Peyer's patch (tissue), 4 donors: ENCODE measurements at places on chromosomes 4 and X. TPM values are rescaled to one million over a fixed set of nuclear protein-coding genes. Genes with fewer than 3 reads are reported as not detected.

The SLC10A6 gene
- not detected for total RNA-seq

The ACE2 gene
- total RNA-seq: 2.5 TPM

The HEPH gene
- 230 TPM for total RNA-seq

The NOCT gene
- 13.8 TPM for total RNA-seq

The NUP62CL gene
- total RNA-seq: 11.9 TPM

The GPAT3 gene
- 62.5 TPM for total RNA-seq

DNA sequence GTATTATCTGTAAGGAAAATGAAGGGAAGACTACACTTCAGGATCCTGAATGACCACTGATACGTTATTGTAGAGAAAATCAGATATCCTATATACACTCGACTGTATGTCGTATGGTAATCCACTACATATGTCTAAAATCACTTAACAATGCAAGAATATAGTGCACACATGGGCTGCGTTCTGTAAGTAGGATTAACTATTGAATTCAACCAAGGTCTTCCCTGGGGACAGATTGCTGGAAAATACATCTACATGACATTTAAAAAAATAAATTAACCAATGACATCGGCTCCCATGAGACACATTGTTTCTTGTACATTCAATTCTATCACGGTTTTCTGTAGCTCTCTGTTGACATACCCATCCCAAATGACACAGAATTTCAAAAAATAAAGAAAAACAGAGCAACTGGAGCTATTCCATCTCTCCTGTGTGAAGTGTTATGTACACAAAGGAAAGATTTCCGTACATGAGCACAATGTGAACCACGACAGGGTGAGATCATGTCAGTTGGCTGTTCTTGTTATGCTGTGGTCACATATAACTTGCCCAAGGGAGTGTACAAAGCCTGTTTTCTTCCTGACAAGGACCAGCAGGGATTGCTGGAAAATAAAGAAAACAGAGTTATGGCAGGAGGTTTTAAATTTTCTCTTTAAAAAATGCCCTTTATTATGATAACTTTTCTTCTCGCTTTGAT lies 6.1 kb downstream of the ENOX2 start:
- H3K27me3 ChIP-seq: no peaks in the 10 kb centered on the region
- DNase-seq: no peak
- H3K36me3 ChIP-seq: no peaks in the 10 kb centered on the region

DNA sequence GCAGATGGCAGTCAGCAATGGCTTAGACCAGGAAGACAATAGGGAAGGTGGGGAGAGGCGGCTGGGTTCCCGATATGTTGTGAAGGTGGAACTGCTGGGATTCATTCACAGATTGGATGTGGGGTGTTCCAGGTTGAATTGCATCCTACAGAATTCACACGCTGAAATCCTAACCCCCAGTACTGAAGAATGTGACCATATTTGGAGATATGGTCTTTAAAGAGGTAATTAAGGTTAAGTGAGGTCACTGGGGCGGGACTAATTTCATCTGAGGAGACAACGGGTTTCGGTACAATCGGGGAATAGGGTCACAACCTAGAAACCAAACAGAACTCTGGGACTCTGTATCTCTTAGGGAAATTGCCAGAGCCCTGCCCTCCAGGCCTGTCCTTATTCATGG lies 5.3 kb upstream of the CHRNA9 start:
- no peaks in the 10 kb centered on the region for H3K27me3 ChIP-seq
- H3K27ac ChIP-seq: no peak overlapping the region
- no peak overlapping the region for H3K4me3 ChIP-seq

DNA sequence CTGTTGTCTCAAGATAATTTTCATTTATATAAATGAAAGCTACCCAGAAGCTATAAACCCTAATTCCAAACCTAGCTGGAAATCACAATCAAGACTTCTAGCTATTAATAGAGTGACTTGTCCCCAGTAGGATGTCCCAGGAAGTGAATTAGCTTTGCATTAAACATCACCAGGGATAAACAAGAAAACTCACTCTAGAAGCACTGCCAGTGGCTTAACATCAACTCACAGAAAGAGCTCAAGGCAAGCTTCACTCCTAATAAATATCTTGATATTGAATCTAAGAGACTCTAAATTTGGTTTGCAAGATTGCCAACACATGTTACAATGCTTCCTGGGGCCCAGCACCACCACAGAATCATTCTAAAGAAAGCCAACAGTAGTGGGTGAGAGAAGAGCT lies 468.7 kb upstream of the FAM241A start:
- no peaks in the 10 kb centered on the region for H3K27me3 ChIP-seq
- H3K4me1 ChIP-seq: no peaks in the 10 kb centered on the region
- no peak overlapping the region for H3K27ac ChIP-seq

DNA sequence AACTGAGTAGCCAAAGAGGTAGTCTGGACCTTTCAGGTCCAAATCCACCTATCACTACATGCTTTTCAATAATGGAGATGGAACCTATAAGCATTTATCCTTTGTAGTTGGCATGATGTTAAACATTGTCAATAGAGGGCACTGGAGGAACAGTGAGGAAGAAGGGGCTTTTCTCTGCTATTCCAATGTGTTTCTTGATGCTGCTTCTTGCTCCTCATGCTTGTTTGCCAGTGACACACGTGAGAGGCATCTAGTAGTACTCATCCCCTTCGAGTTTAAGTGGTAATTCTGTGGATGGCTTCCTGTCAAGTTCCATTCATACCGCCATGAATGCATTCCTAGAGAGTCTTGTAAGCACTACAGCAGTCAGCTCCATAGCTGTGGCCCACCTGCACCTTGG lies 84.0 kb downstream of the NAA11 start:
- H3K4me1 ChIP-seq: no peaks in the 10 kb centered on the region
- no peaks in the 10 kb centered on the region for H3K27me3 ChIP-seq
- no peak for DNase-seq
- no peak overlapping the region for H3K27ac ChIP-seq

- no peak overlapping the region for H3K27ac ChIP-seq
- no peaks in the 10 kb centered on the region for H3K27me3 ChIP-seq
- no peak overlapping the region for H3K4me3 ChIP-seq
These were observed 26.1 kb upstream of the VMA21 start for GRCh38 chrX:151370906-151371305.

DNA sequence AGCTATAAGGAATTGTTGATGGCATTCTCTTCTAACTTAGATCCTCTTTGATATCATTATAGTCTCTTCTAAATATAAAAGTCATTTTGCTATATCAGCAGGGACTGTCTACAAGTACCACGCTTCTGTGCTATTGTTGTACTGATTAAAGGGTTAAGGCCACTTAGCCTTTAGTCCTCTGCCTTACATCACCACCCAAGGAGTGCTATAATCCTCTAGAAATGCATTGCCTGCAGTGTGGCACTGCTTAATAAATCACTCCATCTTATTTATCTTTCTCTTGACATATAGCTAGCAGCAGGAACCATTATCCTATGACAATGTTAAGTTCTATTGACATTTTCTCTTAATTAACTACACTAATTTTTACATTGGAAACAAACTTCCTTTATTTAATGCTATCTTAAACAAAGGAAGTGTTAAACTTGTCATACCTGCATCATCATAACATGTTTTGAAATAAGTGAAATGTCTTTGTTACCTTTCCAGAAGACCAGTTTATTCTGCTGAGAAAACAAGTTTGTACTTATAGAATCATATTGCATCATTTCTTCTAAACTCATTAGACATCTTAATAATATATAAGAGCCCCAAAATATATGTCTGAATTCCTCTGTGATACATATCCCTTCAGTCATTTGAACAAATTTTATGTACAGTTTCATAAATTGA lies 360.9 kb upstream of the ATOH1 start:
- H3K4me3 ChIP-seq: no peak overlapping the region
- H3K27ac ChIP-seq: no peak overlapping the region
- H3K4me1 ChIP-seq: no peaks in the 10 kb centered on the region

GRCh38 chrX:46279925-46280313 lies 265.3 kb downstream of the ZNF674 start:
- DNase-seq: no peak
- no peaks in the 10 kb centered on the region for H3K27me3 ChIP-seq
- H3K27ac ChIP-seq: no peak overlapping the region
- no peaks in the 10 kb centered on the region for H3K4me1 ChIP-seq
- no peaks in the 10 kb centered on the region for H3K36me3 ChIP-seq

DNA sequence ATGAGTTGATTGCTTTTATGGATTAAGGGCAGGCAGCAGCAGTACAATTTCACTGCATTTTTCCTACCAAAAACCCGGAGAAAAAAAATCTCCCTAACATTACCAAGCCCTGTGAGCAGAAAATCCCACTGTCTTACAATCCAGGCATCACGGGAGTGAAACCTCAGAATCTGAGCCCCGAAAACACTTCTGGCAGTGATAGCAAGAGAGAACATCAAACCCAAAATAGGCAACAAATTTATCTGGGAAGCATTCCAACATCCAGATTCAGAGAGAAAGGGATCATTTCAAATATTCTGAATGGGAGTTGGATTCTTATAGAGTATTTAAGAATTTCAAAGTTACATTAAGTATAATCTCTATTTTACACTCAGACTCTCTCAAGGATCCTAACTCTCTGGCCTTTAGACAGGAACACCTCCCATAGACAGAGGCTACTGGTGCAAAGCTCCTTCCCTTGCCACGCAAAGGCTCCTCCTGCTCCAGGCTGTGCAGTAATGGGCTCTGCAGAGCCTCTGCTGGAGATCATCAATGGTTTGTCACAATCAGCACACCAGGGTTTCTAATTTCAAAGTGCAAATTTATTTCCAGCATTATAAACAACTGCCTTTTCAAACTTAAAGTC lies 256.9 kb downstream of the PARM1 start:
- H3K36me3 ChIP-seq: no peaks in the 10 kb centered on the region
- no peak overlapping the region for H3K4me3 ChIP-seq
- DNase-seq: no peak
- no peaks in the 10 kb centered on the region for H3K27me3 ChIP-seq
- H3K4me1 ChIP-seq: no peaks in the 10 kb centered on the region

GRCh38 chrX:54639018-54639345 lies 109.0 kb downstream of the GNL3L start:
- no peaks in the 10 kb centered on the region for H3K4me1 ChIP-seq
- no peaks in the 10 kb centered on the region for H3K36me3 ChIP-seq
- peak overlapping the region; percentile 94 for H3K27ac ChIP-seq
- DNase-seq: no peak
- H3K27me3 ChIP-seq: no peaks in the 10 kb centered on the region
- H3K4me3 ChIP-seq: peak overlapping the region; percentile 44

DNA sequence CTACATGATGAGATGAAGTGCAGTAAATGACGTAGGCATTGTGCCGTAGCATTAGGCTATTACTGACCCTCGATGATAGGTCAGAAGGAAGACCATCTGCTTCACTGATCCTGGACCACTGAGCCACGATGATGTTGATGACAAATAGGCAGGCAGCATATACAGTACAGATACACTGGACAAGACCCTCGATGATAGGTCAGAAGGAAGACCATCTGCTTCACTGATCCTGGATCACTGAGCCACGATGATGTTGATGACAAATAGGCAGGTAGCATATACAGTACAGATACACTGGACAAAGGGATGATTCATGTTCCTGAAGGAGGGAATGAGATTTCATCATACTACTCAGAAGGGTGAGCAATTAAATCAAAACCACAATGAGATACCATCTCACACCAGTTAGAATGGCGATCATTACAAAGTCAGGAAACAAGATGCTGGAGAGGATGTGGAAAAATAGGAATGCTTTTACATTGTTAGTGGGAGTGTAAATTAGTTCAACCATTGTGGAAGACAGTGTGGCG lies 50.9 kb downstream of the BEND4 start:
- H3K4me3 ChIP-seq: no peak overlapping the region
- no peaks in the 10 kb centered on the region for H3K36me3 ChIP-seq
- H3K27me3 ChIP-seq: no peaks in the 10 kb centered on the region
- DNase-seq: no peak

DNA sequence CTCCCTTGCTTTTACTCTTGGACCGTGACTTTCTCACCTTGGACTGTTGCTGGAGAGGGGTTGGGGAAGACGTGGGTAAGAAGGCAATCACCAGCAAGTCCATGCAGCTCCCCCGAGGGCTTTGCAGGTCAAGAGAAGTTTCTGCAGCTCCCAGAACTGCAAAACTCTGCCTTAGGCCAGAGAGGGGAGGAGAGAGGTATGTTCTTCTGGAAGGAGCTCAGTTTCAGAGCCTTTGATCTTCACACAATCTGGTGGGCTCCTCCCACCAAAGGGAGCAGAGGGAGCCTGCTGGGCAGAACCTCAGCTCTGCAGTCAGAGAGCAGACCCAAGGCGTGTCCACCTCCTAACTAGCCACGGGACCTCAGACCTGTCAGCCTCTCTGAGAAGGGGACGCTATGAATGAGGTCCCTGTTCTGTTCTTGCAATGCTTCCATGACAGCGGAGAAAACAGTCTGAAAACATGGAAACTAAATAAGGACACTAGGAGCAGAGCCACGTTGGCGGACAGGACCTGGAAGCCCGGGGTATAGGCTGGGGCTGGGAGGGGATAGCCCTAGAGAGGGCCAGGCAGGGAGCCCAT lies 92.8 kb downstream of the EVC2 start:
- no peaks in the 10 kb centered on the region for H3K36me3 ChIP-seq
- no peak for DNase-seq
- no peaks in the 10 kb centered on the region for H3K4me1 ChIP-seq
- no peaks in the 10 kb centered on the region for H3K27me3 ChIP-seq
- H3K4me3 ChIP-seq: no peak overlapping the region

GRCh38 chr4:168908093-168908492 lies 102.0 kb downstream of the CBR4 start:
- no peak overlapping the region for H3K4me3 ChIP-seq
- H3K27me3 ChIP-seq: no peaks in the 10 kb centered on the region
- H3K4me1 ChIP-seq: no peaks in the 10 kb centered on the region
- no peak overlapping the region for H3K27ac ChIP-seq
- DNase-seq: no peak

DNA sequence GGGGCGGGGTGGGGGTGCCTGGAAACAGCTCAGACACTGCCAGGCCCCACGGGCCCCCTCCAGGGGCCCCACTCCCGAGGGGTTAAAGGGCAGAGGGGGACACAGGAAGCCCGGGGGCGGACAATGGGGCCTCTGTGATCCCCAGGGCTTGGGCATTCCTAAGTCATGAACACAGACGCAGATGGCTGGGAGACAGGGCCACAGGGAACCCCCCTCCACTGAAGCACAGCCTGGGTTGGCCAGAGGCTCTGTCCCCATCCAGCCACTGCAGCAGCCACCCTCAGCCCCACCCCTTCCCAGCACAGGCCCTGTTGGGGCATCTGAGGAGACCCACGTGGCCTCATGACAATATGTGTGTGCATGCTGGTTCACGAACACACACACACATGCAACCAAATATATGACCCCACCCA lies 3.9 kb downstream of the L1CAM start:
- H3K4me1 ChIP-seq: peaks cover 10% of the 10 kb centered on the region
- H3K4me3 ChIP-seq: no peak overlapping the region
- H3K27me3 ChIP-seq: no peaks in the 10 kb centered on the region

- no peaks in the 10 kb centered on the region for H3K4me1 ChIP-seq
- no peaks in the 10 kb centered on the region for H3K36me3 ChIP-seq
- H3K27ac ChIP-seq: no peak overlapping the region
- no peak for DNase-seq
- no peak overlapping the region for H3K4me3 ChIP-seq
- H3K27me3 ChIP-seq: no peaks in the 10 kb centered on the region
These were observed 57.9 kb upstream of the PLS3 start for GRCh38 chrX:115503099-115503498.

GRCh38 chr4:168868044-168868781 lies 141.8 kb downstream of the CBR4 start:
- no peak for DNase-seq
- no peak overlapping the region for H3K4me3 ChIP-seq
- H3K27ac ChIP-seq: no peak overlapping the region
- no peaks in the 10 kb centered on the region for H3K4me1 ChIP-seq
- no peaks in the 10 kb centered on the region for H3K27me3 ChIP-seq
- H3K36me3 ChIP-seq: no peaks in the 10 kb centered on the region

GRCh38 chr4:6443035-6444023 lies 29.1 kb downstream of the PPP2R2C start:
- H3K4me3 ChIP-seq: no peak overlapping the region
- H3K27me3 ChIP-seq: no peaks in the 10 kb centered on the region
- no peaks in the 10 kb centered on the region for H3K36me3 ChIP-seq
- H3K4me1 ChIP-seq: no peaks in the 10 kb centered on the region
- no peak overlapping the region for H3K27ac ChIP-seq
